ENCODE measurements at places on chromosomes 3 and 15.

DNA sequence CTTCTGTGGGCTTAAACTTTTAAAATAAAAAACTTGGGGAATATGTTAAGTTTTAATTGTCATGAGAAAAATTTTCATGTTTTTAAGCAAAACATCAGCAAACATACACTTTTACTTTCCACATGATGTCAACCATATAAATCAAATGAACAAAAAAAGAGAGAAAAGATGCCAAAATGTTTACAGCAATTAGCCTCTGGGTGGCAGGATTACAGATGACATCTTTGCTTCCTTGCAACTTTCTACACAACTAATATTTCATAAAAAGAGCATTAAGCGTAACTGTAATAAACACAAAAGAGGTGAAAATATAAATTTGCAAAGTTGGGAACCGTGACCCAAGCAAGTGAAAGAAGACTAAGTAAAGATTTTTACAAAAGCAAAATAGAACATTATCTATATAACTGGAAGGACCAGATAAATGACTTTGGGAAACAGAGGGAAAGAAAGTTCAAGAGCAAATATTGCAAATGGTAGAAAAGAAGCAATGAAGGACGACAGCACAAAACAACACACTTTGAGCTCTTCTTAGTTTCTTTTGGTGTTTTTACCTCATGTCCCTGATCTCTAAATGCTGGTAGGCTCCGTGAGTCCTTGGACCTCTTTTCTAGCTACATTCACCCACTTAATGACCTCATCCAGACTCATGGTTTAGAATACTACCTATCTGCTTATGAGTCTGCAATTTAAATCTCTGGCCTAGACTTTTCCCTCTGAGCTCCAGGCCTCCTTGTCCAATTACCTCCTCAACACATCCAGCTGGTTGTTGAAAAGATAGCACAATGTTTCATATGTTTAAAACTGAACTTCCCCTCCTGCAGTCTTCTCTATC, 9.4 kb downstream of the TP53BP1 start:
- DNase-seq = no peak

DNA sequence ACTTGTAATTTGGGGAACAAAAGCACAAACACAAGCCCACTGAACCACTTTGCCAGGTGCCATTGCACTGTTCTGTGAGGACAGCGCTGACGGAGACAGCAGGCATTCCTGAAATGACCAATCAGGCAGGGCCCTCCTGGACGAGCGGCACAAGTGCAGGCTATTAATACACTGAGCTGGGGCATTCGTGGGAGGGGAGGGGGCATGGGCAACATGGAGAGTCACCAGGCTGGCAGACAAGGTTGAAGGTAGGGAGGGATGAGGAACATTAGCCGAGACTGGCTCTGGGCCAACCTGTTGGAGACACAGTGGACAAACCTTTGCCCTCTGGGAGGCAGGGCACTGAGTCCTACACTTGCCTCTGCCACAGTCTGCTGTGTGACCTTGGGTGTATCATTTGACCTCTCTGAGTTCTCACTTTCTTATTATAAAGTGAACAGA, 45.6 kb downstream of the NOX5 start:
- DNase-seq = no peak

- DNase-seq = no peak
Observed at GRCh38 chr3:61683549-61684236, 122.3 kb downstream of the PTPRG start.

DNA sequence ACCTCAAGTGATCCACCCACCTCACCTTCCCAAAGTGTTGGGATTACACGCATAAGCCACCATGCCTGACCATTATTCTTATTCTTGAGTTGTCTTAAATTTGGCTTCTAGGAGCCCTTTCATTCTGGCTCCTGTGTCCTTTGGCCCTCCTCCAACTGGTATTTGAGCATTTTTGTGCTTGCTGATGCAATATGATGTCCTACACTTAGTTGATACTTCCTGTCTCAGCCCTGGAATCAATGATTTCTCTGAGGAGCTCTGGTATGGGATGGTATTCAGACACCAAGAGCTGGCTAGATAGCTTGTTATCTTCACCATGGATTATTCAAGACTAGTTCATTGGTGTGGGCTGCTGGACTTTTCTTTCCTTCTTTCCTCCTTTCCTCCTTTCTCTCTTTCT, 25.4 kb downstream of the ZNF621 start:
- no peak for DNase-seq

- no peak for DNase-seq
Observed at GRCh38 chr3:62097121-62097520, 276.2 kb downstream of the FEZF2 start.

DNA sequence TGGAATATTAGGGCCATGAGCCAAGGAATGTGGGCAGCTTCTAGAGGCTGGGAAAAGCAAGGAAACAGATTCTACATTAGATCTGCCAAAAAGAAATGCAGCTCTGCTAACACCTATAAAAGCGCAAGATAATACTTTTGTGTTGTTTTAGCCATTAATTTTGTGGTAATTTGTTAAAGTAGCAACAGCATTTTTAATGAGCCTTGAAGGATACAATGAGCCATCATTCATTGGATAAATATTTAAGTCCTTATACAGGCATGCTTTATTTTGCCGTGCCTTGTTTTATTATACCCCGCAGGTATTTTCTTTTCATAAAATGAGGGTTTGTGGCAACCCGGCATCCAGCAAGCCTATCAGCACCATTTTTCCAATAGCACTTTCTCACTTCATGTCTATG, 15.0 kb downstream of the ARL14 start:
- no peak for DNase-seq
